ENCODE measurements at places on chromosomes 13 and 19. TPM values are rescaled to one million over a fixed set of nuclear protein-coding genes. Genes with fewer than 3 reads are reported as not detected.

Gene ZIM2
- total RNA-seq: 12.9 TPM

Gene STOML3
- 0.12 TPM for total RNA-seq

Gene PDX1
- 0.24 TPM for total RNA-seq

Gene FXYD3
- not detected for total RNA-seq

Gene ASPDH
- not detected for total RNA-seq

Gene HIF3A
- total RNA-seq: 105 TPM

Gene ZNF69
- total RNA-seq: 39.8 TPM

Gene CD177
- total RNA-seq: 0.39 TPM

Gene GTF3A
- total RNA-seq: 75.7 TPM

Gene WDR87
- total RNA-seq: 12.1 TPM

Gene MYBPC2
- 0.63 TPM for total RNA-seq

Gene KDM4B
- 67.7 TPM for total RNA-seq

Gene C19orf44
- 13.6 TPM for total RNA-seq

Gene CGB3
- not detected for total RNA-seq

Gene PSPC1
- 145 TPM for total RNA-seq

Gene ZNF763
- 7.9 TPM for total RNA-seq

Gene ZNF418
- 16.6 TPM for total RNA-seq

Gene IPO5
- total RNA-seq: 231 TPM

Gene TMIGD2
- 0.47 TPM for total RNA-seq

Gene SCEL
- 3.5 TPM for total RNA-seq

Gene SHANK1
- total RNA-seq: 5.4 TPM

Gene STARD13
- 24.4 TPM for total RNA-seq

Gene TPT1
- total RNA-seq: 789 TPM

Gene CYP2A6
- total RNA-seq: not detected

Data from testis (tissue), 5 donors.